ENCODE measurements at places on chromosomes 5 and 9.

GRCh38 chr5:121189342-121190305, 662.1 kb upstream of the FTMT start:
- no peak for DNase-seq

DNA sequence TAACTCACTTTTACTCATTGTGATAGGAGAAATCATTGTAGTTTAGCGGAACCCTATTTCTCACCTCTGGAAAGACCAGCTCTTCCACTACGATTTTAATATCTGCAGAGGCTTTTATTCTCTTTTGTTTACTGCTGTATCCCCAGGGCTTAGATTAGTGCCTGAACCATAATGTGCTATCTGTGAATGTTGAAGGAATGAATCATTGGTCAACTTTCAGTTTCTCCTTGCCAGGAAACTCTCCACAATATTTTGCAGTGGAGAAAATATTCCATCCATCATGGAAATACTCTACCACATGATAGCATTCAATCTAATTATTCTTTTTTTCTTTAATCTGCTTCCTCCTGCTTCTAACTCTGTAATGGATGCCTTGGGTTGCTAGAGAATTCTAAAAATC, 263.5 kb upstream of the PTPRD start:
- DNase-seq = no peak

- no peak for DNase-seq
Observed at GRCh38 chr5:171762021-171762608, 23.5 kb upstream of the SMIM23 start.

GRCh38 chr5:90293931-90294330, 115.6 kb downstream of the CETN3 start:
- DNase-seq = no peak

DNA sequence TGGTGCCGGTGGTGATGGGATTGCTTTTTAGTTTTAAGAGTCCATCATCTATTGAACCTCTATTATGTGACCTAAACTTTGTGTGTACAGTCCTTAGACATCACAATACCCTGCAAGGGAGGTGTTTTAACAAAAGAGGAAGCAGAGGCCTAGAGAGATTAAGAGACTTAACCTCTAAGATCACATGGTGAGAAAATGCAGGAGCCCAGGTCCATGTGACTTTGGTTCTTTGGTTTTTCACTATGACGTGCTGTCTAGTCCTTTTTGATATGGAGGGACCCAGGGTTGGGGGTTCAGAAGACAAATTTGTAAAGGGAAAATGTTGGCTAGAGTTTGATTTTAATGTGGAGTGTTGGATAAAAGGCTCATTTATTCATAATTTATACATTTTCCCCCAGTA, 34.1 kb upstream of the TRMT10B start:
- no peak for DNase-seq

DNA sequence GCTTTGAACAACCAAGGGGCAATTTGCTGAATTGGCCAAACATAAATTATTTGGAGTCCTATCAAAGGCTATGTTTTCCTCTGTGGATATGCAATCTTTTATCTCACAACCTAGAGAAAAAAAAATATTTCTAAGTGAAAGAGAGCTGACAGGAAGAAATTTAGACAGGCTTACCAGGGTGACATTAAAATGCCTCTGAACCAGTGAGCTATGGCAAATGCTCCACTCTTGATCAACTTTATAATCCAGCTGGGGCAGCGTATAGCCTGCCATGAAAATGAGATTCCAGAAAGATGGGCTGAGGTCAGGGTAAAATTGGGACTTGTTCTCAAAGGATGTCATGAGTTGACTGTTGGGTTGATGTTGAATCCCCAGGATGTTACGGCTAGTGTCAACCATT, 399.3 kb upstream of the TRPC7 start:
- no peak for DNase-seq

GRCh38 chr5:166324372-166324771, 1967.1 kb upstream of the WWC1 start:
- no peak for DNase-seq

GRCh38 chr9:127731938-127732337, 3.2 kb downstream of the TOR2A start:
- DNase-seq = no peak

- no peak for DNase-seq
Observed at GRCh38 chr5:83751201-83751600, 30.5 kb upstream of the HAPLN1 start.

- DNase-seq = no peak
Observed at GRCh38 chr9:128987805-128988204, 40.3 kb downstream of the NUP188 start.

DNA sequence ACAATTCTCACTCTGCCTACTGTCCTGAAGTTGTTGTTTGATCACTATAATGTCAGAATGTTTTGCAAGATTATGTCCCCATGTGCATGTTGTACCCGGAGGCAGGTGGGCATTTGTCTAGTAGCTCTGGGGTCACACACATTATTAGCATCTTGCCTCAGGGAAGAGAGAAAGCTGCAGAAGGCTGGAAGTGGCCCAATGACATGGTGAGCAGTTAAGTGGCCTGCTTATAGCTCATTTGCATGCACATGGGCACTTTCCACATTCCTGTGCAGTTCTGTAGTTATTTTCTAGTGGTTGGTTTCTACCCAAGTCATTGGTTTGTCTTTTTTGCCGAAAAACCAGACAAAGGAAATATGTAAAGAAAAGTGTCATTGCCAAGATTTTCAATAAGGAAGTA, 80.9 kb downstream of the MAP1B start:
- no peak for DNase-seq

- no peak for DNase-seq
Observed at GRCh38 chr9:107881626-107882300, 392.2 kb upstream of the KLF4 start.

- no peak for DNase-seq
Observed at GRCh38 chr9:129027685-129028191, 393 bp downstream of the SH3GLB2 start.

DNA sequence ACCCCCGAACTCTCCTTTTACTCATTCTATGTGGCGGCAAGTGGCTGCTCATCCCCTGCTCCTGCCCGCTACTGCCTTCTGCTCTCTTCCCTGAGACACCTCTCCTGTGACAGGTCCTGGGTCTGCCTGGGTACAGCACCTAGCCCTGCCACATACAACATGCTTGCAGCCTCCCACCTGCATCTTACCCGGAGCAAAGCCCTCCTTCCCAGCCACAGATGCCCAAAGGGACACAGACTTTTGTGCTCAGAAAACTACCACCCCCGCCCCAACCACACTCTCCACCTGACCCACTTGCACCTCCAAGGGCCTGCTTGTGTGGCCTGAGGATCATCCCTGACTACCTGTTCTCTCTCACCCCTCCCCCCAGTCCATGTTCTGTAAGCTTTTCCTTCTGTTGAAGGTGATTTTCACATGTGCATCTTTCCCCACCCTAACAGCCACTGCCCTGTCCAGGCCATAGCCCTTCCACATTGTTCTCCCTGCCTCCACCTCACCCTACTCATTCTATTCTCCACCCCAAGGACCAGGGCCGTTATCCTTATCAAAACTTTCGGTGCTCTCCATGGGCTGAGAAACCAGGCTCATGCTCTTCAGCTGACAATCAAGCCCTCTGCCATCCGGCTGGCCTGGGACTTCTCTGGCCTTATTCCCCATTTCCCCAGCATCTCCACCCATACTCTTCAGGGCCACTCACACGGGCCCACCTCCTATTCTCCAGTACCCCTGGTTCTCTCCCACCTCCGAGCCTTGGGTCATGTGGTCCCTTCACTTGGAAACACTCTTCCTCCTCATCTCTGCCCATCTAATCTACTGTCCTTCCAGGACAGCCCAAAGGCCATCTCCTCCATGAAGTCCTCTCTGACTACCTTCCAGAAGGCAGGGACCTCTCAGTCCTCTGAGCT, 46.4 kb upstream of the ALDH1B1 start:
- DNase-seq = no peak

DNA sequence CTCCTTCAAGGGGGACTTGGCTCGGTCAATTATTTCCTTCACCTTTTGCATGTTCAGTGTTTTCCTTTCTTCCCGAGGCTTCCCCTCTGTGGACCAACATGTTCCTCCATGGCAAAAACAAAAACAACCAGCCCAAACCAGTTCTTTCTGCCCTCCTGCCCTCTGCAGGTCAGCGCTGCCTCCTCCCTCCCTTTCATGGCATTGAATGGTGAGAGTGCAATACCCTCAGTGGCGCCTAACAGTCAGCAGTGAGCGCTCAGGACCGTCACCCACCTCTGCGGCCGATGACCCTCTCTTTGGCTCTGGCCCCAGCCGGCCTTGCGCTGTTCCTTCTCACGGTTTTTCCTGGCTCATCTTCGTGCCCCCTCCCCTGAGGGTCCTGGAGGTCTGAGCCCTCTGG, 34.4 kb upstream of the GNE start:
- no peak for DNase-seq

- DNase-seq = no peak
Observed at GRCh38 chr5:160366230-160366629, 4.2 kb downstream of the C1QTNF2 start.

DNA sequence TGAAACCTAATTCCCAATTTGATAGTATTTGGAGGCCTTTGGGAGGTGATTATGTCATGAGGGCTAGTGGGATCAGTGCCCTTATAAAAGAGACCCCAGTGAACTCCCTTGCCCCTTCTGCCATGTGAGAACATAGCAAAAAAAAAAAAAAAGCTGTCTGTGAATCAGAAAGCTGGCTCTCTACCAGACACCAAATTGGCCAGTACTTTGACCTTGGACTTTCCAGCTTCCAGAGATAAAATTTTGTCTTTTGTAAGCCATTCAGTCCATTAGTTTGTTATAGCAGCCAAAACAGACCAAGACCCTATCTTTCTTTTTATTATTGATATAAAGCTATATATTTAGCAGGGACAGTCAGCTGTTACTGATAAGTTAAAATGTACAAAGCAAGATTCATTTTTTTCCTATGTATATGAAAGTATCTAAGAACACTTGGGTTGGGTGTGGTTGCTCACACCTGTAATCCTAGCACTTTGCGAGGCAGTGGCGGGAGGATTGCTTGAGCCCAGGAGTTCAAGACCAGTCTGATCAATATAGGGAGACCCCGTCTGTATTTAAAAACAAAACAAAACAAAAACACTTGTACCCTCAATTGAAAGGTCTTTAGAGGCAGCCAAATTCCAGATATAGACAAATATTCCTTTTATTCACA, 8.1 kb upstream of the C5orf24 start:
- no peak for DNase-seq

- DNase-seq = no peak
Observed at GRCh38 chr9:94490465-94490864, 64.4 kb upstream of the PCAT7 start.

DNA sequence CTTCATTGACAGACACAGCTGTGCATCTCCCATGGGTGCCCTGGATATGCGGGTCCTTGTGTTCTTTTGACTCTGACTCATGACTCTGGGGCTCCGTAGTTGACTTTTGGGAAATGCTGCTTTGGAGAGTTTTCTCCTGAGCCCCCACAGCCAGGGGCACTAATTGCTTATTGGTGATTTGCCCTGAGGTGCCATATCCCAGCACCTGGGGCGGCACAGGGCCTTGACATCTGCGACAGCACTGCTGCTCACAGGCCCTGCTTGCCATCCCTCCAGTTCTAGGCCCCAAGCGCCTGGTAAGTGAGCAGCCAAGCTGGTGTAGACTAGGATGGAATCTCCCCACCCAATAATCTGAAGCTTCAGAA, 75.1 kb downstream of the AMBP start:
- peak; percentile 18 for DNase-seq

DNA sequence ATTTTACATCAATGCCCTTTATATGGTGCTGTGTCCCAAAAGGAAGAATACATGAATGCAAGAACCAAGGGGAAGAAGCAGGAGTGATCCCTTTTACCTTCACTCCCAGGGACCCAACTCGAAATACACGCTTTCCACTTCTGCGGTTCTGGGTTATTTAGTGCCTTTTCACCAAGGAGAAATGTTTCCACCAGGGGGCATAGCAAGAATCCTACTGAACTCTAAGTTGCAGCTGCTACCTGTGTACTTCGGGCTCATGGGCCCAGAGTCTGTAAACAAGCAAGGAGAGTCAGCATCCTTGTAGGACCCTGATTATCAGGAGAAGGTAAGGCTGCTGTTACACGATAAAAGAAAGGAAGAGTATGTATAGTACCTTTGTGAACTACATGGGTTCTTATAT, 45.7 kb downstream of the DPYSL3 start:
- DNase-seq = no peak

DNA sequence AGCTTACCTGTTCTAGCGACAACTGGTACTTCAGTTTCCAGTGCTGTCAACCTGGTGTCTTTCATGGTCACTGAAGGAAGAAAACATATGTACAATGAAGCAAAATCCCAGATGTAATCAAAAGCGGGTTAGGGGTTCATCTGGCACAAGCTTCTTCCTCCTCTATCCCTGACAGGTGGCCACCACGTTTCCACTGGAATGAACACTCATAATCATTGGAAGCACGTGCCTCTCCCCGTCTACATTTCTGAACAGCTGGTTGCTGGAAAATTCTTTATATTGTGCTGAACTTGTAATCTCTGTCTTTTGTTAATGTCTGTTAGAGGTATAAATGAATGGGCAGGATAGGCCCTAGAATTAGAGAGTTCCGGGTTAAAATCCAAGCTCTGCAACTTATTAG, 9.4 kb downstream of the TSC1 start:
- DNase-seq = no peak

- no peak for DNase-seq
Observed at GRCh38 chr5:111425205-111425604, 87.1 kb downstream of the STARD4 start.

GRCh38 chr9:136090768-136091581, 4.1 kb downstream of the NACC2 start:
- DNase-seq = no peak

- DNase-seq = no peak
Observed at GRCh38 chr5:159104051-159104651, 4.4 kb upstream of the EBF1 start.

GRCh38 chr9:131642496-131643083, 97.3 kb downstream of the PRRT1B start:
- DNase-seq = peak; percentile 71

GRCh38 chr5:90833753-90834152, 275.2 kb downstream of the ADGRV1 start:
- no peak for DNase-seq

DNA sequence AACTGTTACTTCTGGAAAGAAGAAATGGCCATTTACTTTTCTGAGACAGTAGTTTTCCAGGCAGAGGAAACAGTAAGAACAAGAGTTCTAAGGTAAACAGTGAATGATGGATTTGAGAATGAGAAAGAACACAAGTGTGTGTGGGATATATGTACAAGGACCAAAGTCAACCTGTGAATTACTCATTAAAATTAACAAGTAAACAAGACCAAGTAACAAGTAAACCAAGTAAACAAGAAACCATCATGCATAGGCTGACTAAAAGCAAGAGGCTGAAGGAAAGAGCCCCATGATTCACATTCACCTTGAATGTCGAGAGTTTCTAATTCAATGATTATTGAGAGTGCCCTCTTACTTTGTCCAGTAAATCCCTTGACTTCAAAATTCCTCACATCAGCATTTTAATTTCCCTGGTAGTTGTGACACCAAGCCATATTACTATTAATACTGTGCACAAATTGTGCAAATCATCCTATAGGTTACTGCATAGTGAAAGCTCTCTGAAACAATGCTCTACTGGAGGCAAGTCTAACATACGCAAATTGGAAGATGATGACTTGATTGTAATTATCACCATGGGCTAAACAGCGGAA, 9.8 kb upstream of the MARCOL start:
- no peak for DNase-seq

GRCh38 chr5:172383191-172383802, 71.0 kb downstream of the SH3PXD2B start:
- DNase-seq = no peak
